SK-N-DZ (cell line): ENCODE measurements at places on chromosomes 2 and 18.
A peak's percentile ranks its signal among the peaks of the same experiment; 100 is the strongest.

GRCh38 chr2:127694986-127695385, 6.3 kb upstream of the SFT2D3 start:
- DNase-seq: no peak

DNA sequence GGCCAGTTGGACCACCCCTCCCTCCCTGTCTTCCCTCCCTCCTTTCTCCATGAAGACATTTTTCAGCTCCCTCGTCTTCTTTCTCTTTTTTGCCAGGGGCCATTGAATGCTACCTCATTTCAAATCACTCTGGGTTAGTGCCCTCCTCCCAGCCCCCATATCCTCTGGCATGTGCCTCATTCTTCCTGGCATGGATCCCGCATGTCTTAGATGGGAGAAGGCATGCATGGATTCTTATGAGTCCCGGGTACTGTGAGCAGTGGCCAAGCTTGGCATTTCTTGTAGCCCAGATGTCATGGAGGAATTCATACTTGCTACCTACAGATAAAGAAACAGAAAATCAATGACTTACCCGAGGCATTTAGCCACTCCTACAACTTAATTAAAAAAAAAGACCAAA, 9.0 kb upstream of the HAAO start:
- DNase-seq: no peak

GRCh38 chr18:62781262-62781661, 65.9 kb downstream of the PHLPP1 start:
- DNase-seq: no peak

DNA sequence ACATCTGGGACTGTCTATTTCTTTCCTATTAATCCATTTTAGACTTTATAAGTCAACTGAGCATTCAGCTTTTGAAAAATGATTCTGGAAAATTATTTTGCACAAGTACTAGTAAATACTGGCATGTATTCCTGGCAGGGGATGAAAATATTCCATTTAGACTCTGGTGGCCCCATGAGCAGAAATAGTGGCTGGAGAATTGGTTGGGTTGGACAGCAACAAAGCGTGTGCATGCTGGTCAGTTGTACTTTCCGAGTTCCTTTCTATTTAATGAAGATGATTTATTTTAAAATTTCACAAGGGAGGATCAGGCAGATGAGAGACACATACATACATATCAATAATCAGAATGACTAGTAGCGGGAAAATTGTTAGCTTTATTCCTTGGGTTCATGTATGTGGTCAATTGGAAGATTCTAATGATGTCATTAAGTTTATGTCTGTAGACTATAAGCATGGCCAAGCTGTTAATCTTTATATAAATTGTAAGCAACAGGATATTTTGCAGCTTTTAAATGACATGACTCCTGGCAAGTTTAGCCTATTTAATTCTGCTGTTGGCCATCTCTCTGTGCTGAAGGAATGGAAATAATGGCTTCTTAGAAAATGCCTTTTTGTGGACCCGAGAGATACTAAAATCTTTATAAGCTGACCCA, 541.6 kb downstream of the SLC4A3 start:
- no peak for DNase-seq

GRCh38 chr2:126531029-126531428, 124.9 kb upstream of the GYPC start:
- no peak for DNase-seq

- DNase-seq: peak; percentile 89
These were observed 392.1 kb upstream of the KCNJ3 start for GRCh38 chr2:154306266-154306970.

DNA sequence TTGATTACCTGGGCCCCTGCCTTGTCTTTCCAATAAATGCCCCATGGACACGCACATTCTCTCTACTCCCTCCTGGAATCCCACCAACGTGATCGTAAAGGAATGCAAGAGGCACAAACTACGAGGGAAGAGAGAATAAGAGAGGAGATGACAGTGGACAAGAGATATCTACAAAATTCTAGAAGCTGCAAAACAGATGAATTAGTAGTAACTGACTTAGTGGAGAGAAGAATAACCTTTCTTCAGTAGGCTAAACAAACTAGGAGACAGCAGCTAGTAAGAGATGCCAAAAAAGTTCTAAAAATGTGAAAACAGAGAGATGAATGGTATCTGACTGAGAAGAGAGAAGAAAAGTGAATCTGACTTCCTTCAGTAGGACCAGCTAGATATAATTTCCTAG, 43.5 kb upstream of the MYCN start:
- peak; percentile 91 for DNase-seq

GRCh38 chr2:112834396-112835037, 2.1 kb downstream of the IL1B start:
- DNase-seq: no peak

GRCh38 chr2:197599285-197599965, 76.0 kb downstream of the RFTN2 start:
- peak; percentile 43 for DNase-seq

GRCh38 chr18:74512321-74513053, 16.3 kb downstream of the CNDP2 start:
- no peak for DNase-seq

- DNase-seq: no peak
These were observed 2.9 kb upstream of the ARPC2 start for GRCh38 chr2:218214116-218214515.

GRCh38 chr2:233059797-233060500, at the start of gene INPP5D:
TSS of gene INPP5D (plus strand) at chr2:233060342. CDS start at chr2:233060479, 137 bp downstream.
- no peak for DNase-seq

DNA sequence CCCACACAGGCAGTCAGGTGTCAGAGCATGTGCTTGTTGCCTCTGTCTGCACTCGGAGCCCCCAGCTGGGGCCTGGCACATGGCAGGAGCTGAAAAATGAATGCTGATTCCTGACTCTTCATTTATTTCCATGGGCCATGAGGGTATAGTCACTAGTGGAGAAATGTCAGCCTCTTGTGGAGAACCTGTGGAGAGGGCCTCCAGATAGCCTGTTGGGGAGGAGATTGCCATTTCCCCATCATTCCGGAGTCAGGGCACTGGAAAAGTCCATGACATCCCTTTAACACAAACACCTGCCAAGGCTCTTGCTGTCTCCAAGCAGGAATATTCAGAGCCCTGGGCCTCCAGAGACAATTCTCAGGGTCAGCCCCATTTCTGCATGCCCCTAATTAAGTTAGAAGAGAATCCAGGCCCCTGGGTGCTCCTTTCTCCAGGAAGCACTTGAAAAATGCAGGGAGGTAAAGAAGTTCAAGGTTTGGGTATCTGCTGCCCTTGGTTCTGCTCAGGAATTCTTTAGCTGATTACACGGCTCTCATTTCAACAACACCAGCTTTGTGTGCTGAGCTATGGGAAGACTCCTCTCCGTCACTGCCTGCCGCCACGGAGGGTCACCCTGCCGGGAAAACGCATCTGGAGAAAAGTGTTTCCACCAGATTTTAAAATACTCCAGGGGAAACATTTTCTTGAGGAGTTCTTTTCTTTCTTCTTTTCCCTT, 311.3 kb downstream of the MYCN start:
- no peak for DNase-seq

DNA sequence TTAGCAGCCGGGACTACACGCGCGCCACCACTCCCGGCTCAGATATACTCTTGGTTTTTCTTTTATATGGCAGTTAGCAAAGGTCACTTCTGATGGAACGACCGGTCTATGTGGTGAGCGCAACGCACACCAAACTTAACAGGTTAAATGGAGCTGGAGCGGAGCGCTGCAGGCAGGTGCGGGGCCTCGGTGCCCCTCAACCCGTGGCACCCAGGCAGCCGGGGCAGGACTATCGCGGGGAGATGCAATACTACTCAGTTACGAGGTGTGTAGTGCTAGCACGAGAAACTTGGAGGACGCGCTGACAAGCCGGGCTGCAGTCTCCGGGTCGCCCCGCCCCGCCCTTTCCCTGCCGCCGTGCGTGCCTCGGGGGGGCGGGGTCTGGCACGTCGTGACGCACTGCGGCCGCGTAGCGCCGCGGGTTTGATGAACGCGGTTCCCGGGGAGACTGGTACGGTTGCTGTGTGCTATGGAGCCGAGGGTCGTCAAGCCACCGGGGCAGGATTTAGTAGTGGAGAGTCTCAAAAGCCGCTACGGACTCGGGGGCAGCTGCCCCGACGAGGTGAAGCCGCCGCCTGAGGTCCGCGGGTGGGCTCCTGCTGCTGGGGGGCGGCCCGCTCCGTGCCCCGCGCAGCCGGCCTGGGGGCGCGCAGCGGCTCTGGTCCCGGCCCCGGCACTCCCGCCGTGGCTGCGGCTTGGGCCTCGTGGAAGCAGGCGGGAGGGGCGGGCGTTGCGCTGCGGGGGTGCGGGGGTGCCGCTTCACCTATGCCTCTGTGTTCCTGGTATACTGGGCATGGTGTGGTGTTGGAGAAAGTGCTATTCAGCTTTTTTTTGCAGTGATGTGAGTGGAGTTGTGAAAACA, at the start of gene CCDC138:
CCDC138 (plus strand) TSS at position 418 of the 862 bp plus-strand sequence; CDS start at position 470, 52 bp downstream.
- peak; percentile 89 for DNase-seq

DNA sequence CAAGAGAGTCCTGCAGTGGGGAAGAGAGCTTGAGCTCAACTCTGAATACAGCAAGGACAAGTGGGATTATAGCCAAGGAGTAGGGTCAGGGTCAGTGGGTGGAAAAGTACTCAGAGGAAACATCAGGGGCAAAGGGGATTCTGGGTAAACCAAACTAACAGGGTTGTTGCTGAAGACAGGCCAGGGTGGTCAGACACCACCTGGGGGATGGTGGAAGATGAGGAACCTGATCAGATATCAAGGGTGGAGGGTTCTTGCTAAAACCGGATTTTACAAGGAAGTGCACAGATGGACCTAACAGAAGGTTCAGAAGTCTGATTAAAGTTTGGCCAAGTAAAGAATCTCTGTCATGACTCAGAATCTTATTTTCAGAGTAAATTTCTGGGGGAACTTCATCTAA, 16.5 kb downstream of the OSBPL1A start:
- DNase-seq: no peak

GRCh38 chr2:159891917-159892730, 94.1 kb upstream of the CD302 start:
- no peak for DNase-seq

DNA sequence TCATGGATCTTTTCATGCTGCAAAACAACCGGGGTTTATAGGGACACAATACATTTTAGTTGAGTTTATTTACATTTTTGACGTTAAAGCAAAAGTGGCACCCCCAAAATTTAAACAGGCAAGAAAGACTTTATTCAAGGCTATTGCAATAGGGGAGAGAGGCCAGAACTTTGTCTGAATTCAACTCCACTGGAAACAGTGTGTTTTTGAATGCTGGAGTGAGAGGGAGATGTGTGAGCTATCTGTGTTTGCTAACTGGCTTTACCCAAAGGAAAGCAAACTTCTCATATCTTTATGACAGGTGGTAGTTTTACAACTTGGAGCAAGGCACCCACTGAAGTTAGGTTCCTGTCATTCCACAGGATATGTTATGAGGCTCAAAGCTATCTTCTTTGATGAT, 207.4 kb downstream of the AGPS start:
- DNase-seq: no peak

- DNase-seq: no peak
These were observed 47.8 kb downstream of the GREB1L start for GRCh38 chr18:21289827-21290226.

GRCh38 chr2:229408356-229408755, 137.3 kb upstream of the PID1 start:
- no peak for DNase-seq

DNA sequence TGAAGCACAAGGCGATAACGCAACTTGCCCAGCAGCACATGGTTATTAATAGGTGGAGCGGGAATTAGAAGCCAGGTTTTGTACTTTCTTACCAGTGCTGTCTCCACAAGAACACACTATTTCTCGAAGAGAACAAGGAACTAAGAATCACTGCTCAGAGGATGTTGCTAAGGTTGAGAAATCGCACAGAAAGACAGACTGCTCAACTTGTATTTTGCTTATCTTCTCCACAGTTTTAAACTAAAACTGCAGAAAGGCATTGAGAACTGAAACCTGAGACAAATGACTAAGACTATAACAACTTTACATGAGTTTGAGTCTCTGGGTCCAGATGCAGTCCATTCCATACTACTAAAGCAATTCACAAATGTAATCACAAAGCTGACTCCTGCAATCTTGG, 6.2 kb downstream of the PRKD3 start:
- no peak for DNase-seq

GRCh38 chr2:80050246-80050645, 254.3 kb downstream of the LRRTM1 start:
- peak; percentile 33 for DNase-seq

DNA sequence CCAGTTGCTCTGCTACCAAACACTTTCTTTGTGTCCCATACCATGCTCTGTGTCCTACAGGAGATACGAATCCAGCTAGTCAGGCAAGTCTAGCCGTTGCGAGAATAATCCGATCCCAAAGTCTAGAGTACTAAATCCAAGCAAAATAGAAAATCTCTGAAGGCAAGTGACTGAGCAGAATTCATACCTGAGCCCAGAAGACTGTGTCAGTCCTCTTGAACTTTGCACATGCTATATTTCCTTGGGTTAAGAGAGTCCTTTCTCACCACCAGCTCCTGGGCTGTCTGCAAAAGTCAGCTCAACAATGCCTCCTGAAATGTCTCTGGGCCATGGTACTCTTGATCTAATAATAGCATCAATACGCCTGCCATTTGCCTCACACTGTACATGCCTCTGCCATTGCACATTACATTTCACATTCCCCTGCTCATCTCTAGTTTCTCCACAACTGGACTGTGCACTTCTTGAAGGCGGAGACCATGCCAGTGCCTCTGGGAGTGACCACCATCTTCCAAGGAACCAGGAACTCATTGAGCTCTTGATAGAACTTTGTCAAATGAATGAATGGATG, 265.8 kb upstream of the ID2 start:
- no peak for DNase-seq

GRCh38 chr2:76849086-76849485, 673.1 kb downstream of the LRRTM4 start:
- DNase-seq: no peak

GRCh38 chr2:174058026-174058425, 92.9 kb upstream of the SP3 start:
- DNase-seq: no peak

GRCh38 chr18:54506516-54507261, 84.4 kb upstream of the DYNAP start:
- no peak for DNase-seq

- no peak for DNase-seq
These were observed 70.2 kb downstream of the INPP4A start for GRCh38 chr2:98514879-98515249.

DNA sequence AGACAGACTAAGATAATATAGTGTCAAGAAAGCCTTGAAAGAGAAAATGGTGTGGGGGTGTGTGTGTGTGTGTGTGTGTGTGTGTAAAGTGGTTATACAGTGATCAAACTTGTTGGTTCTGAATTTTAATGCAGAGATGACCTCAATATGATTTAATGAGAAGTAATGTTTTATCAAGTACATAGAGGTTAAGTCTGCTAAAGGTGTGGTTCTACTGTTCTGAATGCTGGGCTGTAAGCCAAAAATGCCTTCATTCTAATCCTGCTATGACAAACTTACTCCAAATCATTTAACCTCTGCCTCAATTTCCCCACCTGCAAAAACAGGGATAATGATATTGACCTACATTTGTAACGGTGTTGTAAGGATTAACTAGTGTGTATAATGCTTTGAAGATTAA, 87.9 kb downstream of the WDPCP start:
- no peak for DNase-seq

DNA sequence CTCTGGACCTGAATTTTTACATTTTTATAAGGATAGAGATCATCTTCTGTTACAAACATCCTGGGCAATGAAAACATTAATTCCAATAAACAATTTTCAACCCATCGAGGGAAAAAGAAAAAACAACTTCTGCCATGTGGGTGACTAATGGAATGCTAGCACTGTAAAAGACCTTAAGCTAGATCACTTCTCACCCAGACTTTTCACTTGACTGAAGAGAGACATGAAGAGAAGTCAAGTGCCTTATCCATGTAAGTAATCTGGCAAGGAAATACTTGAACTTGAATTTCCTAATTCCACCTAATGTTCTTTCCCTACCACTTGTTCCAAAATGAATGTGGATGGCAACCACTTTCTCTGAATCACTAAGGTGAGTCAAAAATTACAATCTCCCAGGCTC, 98.3 kb upstream of the ACVR1C start:
- DNase-seq: no peak
